NCI-H1105 treated with DMSO at 0.1 percent for 48 hours (cell line): ENCODE measurements at places on chromosomes 2 and 18.

- no peak for DNase-seq
Measured at GRCh38 chr2:128466776-128467175, 148.1 kb upstream of the HS6ST1 start.

DNA sequence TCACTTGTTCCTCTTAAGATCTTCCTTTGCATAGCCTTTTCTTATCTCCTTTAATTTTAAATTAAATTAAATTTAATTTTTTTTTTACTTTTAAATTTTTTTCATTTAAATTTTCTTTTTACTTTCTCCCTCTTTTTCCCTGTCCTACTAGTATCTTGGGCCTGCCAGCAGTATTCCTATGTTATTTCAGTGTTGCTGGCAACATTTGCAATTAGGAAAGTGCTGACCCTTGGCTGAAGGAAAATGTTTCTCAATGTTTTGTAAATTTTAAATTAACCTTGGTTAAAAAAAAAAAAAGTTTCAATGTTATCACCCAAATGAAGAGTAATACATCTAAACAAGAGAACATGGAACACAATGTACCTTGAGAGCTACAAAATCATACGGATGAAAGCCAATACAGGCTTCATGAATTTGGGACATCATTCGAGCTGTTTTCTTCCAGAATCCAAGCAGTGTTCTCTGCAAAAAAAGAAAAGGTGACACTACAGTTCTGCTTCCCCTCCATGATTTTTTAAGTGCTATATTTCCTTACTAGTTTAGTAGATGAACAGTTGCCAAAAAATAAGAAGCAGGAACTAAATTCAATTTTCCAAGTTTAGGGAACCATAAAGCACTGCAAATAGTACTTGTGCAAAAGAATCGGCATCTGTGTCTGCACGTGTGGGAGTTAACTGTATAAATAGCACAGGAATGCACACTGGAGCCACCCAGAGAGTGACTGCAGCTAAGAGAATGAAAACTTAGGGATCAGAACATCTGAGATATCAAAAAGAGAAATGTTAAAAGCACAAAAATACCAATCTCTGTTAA lies 55.8 kb downstream of the ICA1L start:
- no peak for DNase-seq

DNA sequence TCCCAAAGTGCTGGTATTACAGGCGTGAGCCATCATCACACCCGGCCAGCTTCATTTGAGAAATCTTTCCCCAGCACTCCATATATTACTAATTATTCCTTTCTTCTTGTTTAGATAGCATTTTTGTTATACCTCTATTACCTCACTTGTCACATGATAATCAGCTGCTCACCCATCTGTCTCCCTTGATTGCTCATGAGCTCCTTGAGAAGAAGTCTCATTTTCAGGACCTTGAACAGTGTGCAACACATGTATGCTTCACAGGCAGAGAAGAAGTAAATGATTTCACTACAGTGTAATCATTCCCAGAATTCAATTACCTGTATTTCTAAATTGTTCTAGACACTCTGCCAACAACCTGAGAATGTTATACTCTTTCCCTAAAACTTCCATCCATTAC lies 6.2 kb downstream of the PAIP2B start:
- no peak for DNase-seq

- DNase-seq, result no peak
Measured at GRCh38 chr18:66168685-66169235, 417.9 kb downstream of the CDH7 start.
